ENCODE measurements at places on chromosomes 2 and 18. TPM values are rescaled to one million over a fixed set of nuclear protein-coding genes. Genes with fewer than 3 reads are reported as not detected.

Gene NT5C1B
- not detected for total RNA-seq

- no peaks in the 10 kb centered on the region for H3K4me1 ChIP-seq
- H3K27me3 ChIP-seq = no peaks in the 10 kb centered on the region
- no peak overlapping the region for H3K27ac ChIP-seq
- DNase-seq = no peak
- H3K4me3 ChIP-seq = no peak overlapping the region
- H3K36me3 ChIP-seq = no peaks in the 10 kb centered on the region
Observed at GRCh38 chr2:169716938-169717690, 16.5 kb upstream of the KLHL23 start.

DNA sequence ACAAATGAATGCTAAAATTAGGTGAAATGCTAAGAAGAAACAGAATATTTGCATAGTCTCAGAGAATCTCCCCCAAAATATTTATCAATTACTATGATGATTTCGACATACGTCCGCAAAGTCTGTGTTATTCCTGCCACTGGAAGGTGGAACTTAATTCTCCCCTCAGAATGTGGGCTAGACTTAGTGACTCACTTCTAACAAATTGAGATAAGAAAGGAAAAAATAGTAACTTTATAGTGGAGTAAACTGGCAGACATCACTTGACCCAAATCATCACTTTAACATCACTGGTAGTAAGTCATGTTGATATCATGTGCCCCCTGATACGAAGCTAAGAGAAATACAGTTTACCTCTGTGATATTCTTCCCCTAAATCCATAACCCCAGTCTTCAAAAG, 23.5 kb downstream of the HADHB start:
- H3K36me3 ChIP-seq = no peaks in the 10 kb centered on the region
- no peak overlapping the region for H3K27ac ChIP-seq
- DNase-seq = no peak
- no peaks in the 10 kb centered on the region for H3K27me3 ChIP-seq
- no peak overlapping the region for H3K4me3 ChIP-seq

Gene RUFY4
- total RNA-seq = 2.7 TPM

DNA sequence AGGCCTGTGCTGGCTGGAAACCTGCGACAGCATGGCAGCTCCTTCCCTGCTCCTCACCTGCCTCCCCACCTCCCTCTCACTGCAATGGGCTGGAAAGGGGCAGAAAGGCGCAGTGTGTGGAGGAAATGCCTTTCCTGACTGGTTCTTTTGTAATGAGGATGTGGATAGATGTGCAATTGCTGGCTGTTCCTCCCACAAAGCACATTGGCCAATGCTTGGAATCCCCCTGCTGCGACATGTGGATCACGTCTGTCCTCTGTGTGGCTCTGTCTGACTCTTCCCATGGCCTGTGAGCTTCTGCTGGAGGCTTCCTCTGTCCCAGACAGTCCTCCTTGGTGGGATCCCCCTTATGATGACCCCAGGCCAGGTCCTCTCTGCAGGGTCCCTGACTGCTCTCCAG, 172.5 kb downstream of the NCK2 start:
- H3K27ac ChIP-seq = no peak overlapping the region
- no peak for DNase-seq
- H3K36me3 ChIP-seq = no peaks in the 10 kb centered on the region
- H3K4me1 ChIP-seq = peaks cover 15% of the 10 kb centered on the region

GRCh38 chr18:74996996-74997395, 211.9 kb downstream of the PTGR3 start:
- H3K27ac ChIP-seq = no peak overlapping the region
- no peak for DNase-seq
- no peaks in the 10 kb centered on the region for H3K27me3 ChIP-seq
- no peaks in the 10 kb centered on the region for H3K36me3 ChIP-seq
- H3K4me1 ChIP-seq = peaks cover 15% of the 10 kb centered on the region

DNA sequence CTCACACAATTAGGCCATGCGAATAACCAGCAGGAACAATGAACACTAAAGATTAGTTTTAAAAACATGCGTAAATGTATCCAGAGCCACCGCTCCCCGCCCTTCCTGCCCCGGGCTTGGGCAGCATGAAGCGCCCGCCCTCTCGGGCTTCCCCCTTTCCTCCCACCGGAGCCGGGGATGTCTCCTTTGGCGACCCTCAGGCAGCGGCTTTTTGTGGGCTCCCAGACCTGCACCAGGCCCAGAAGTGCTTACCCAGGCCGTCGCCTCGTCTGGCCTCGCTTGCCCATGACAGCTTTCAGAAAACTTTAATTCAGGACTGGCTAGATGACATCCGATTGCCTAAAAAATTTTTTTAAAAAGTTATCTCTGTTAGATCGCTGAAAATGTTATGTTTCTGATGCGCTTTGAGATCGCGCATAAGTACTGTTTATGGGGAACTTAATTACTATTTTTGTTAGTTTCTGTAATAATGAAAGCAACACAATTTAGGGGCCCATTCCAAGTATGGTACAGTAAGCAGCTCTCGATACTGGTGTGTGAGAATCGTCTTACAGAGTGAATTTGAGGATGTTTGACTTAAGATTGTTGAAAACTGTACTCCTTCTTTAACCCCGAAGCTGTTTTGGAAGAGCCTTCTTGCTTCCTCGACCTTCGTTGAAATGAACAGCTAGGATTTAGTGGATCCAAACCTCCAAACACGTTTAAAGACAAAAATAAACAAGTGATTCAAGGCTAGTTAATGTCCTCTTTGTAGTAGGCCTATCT, 1.1 kb downstream of the MAP3K20 start:
- peak overlapping the region; percentile 79 for H3K4me3 ChIP-seq
- H3K4me1 ChIP-seq = peaks cover 12% of the 10 kb centered on the region
- no peaks in the 10 kb centered on the region for H3K36me3 ChIP-seq
- no peaks in the 10 kb centered on the region for H3K27me3 ChIP-seq
- peak; percentile 20 for DNase-seq

Gene CYP27C1
- not detected for total RNA-seq

- H3K27me3 ChIP-seq = no peaks in the 10 kb centered on the region
- H3K4me1 ChIP-seq = peaks cover 9% of the 10 kb centered on the region
- no peaks in the 10 kb centered on the region for H3K36me3 ChIP-seq
- H3K4me3 ChIP-seq = no peak overlapping the region
- DNase-seq = no peak
- H3K27ac ChIP-seq = no peak overlapping the region
Observed at GRCh38 chr2:42190191-42190590, 21.0 kb downstream of the EML4 start.

- H3K4me1 ChIP-seq = no peaks in the 10 kb centered on the region
- no peak overlapping the region for H3K4me3 ChIP-seq
Observed at GRCh38 chr18:52992041-52992440, 652.0 kb downstream of the DCC start.

DNA sequence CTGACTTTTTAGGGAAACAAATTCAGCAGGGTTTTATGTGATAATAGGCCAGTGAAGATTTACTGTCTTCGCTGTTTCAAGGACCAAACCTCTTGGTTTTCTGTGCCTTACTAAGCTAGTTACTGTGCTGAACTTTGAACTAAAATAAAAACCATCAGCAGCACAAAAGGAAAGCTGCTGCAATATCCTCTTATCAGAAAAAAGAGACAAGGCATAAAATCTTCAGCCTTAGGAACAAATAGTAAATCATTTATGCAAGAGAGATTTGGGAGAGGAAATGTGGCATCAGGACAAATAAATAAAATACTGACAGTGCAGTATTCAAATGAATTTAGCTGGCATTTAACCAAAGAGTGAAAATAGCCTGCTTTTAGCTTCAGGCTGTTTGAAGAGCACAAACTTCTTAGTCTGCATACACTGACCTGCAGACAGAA, 64.1 kb upstream of the EHBP1 start:
- H3K36me3 ChIP-seq = no peaks in the 10 kb centered on the region
- no peaks in the 10 kb centered on the region for H3K27me3 ChIP-seq
- no peaks in the 10 kb centered on the region for H3K4me1 ChIP-seq
- no peak overlapping the region for H3K27ac ChIP-seq
- no peak overlapping the region for H3K4me3 ChIP-seq

GRCh38 chr2:69608109-69608508, 35.4 kb downstream of the AAK1 start:
- no peaks in the 10 kb centered on the region for H3K4me1 ChIP-seq
- H3K27me3 ChIP-seq = no peaks in the 10 kb centered on the region
- H3K4me3 ChIP-seq = no peak overlapping the region
- no peaks in the 10 kb centered on the region for H3K36me3 ChIP-seq
- DNase-seq = no peak
- no peak overlapping the region for H3K27ac ChIP-seq

Gene MFSD2B
- 0.28 TPM for total RNA-seq

Gene MCM6
- 89.7 TPM for total RNA-seq

GRCh38 chr2:40105593-40105992, 326.5 kb upstream of the THUMPD2 start:
- no peak overlapping the region for H3K27ac ChIP-seq
- H3K36me3 ChIP-seq = no peaks in the 10 kb centered on the region
- H3K27me3 ChIP-seq = no peaks in the 10 kb centered on the region
- no peak overlapping the region for H3K4me3 ChIP-seq
- no peaks in the 10 kb centered on the region for H3K4me1 ChIP-seq
- DNase-seq = no peak

Gene LHCGR
- 0.11 TPM for total RNA-seq

Gene RANBP2
- total RNA-seq = 59.9 TPM

Data from GM12878 (cell line).